Dermis blood vessel endothelial cell (primary cell): ENCODE measurements at places on chromosomes 7 and 10.
A peak's percentile ranks its signal among the peaks of the same experiment; 100 is the strongest.

DNA sequence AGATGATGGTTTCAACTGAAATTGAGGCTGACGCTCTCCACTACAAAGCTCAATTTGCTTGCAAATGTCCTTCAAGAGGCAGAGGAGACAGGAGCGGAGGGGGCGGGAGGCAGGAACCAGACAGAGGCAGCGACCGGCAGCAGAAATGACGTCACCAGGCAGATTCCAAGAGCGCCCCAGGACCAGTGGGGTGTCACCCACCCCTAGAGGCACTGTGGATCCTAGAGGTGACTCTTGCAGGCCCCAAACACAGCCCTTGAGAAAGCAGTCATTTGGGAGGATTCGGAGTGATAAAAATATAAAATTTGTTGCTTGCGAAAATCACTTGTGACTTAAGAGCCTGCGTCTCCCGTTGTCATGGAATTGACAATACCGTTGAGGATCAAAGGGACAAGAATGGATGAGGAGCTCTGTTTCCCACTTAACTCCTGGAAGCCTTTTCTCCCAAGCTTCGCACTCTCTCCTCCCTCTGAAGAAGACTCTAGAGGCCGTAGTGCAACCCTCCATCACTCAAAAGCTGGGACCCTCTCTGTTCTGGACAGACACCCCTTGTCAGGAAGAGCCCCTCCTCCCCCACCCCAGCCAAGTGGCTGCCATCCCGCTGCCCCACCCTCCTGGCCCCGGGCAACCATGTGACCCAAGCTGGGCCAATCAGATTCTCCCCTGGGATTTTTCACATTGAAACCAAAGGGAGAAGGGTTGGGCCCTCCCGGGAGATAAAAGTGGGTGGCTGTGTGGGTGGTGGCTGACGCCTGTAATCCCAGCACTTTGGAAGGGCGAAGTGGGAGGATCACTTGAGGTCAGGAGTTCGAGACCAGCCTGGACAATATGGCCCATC lies 16.3 kb upstream of the SLC29A4 start:
- DNase-seq, result no peak

- DNase-seq, result no peak
These were observed 88.3 kb downstream of the CHN2 start for GRCh38 chr7:29282819-29283414.

- no peak for DNase-seq
These were observed 143.8 kb downstream of the RSU1 start for GRCh38 chr10:16673443-16673842.

- no peak for DNase-seq
These were observed 321.0 kb downstream of the PLXNA4 start for GRCh38 chr7:132255115-132255797.

- peak; percentile 98 for DNase-seq
These were observed 196.4 kb downstream of the FAM107B start for GRCh38 chr10:14578060-14578952.

- DNase-seq, result no peak
These were observed 68.4 kb downstream of the ELFN1 start for GRCh38 chr7:1738511-1738910.
